ENCODE measurements at places on chromosomes 12 and 14. TPM values are rescaled to one million over a fixed set of nuclear protein-coding genes. Genes with fewer than 3 reads are reported as not detected.

DNA sequence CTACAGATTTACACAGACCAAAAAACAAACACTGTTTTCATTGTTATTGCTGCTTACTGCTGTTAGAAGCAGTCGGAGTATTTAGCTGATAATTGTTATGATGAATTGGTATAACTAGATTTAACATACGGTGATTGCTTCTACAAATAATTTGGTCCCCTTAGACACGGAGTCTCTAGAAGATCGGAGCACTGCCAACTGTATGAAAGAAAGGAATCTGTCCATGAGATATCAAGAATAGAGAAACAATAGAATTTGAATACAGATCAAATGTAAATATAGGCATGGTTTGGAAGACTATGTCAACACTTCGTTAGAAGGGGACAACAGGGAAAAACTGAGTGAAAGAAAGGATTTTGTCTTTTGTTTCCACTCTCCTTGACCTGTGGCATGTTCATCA, 110.9 kb downstream of the PPP2R5E start:
- DNase-seq: no peak

- no peak for DNase-seq
Measured at GRCh38 chr12:31119192-31119802, 45.6 kb downstream of the DDX11 start.

GRCh38 chr12:125890971-125891370, 825.7 kb downstream of the AACS start:
- DNase-seq: peak; percentile 2

GALNT6 gene
- 93.4 TPM for total RNA-seq

P2RX2 gene
- total RNA-seq: not detected

All from PC-3 (cell line).